Ureter (tissue), 1 donor: ENCODE measurements at places on chromosomes 2 and 18.

DNA sequence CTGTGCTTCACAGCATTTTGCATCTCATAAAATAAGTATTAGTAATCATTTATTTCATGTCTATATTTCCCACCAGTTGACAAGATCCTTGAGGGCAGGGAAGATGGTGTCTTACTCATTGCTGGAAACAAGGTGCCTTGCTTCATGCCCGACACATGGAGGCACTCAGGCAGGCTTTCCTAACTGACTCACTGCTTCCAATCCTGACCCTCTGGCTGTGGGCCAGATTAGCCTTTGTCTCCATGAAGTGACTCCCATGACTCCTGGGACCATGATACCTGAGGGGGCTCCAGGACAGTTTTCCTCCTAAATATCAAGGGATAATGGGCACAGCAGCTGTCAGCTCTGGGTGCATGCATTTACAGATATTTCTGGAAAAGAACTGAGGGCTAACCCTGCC lies 275.1 kb downstream of the AGPS start:
- DNase-seq: no peak

- DNase-seq: no peak
These were observed 42.7 kb downstream of the EPHA4 start for GRCh38 chr2:221529177-221529942.

DNA sequence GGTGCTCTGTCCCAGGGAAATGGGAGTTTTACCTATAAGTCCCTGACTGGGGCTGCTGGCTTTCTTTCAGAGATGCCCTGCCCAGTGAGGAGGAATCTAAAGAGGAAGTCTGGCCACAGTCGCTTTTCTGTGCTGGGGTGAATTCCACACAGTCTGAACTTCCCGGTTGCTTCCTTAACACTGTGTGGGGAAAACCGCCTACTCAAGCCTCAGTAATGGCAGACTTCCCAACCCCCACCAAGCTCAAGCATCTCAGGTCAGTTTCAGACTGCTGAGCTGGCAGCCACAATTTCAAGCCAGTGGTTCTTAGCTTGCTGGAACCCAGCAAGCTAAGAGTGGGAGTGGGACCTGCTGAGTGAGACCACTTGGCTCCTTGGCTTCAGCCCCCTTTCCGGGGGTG lies 54.9 kb downstream of the NUP35 start:
- no peak for DNase-seq

GRCh38 chr18:56383349-56383748 lies 255.0 kb downstream of the TXNL1 start:
- no peak for DNase-seq

DNA sequence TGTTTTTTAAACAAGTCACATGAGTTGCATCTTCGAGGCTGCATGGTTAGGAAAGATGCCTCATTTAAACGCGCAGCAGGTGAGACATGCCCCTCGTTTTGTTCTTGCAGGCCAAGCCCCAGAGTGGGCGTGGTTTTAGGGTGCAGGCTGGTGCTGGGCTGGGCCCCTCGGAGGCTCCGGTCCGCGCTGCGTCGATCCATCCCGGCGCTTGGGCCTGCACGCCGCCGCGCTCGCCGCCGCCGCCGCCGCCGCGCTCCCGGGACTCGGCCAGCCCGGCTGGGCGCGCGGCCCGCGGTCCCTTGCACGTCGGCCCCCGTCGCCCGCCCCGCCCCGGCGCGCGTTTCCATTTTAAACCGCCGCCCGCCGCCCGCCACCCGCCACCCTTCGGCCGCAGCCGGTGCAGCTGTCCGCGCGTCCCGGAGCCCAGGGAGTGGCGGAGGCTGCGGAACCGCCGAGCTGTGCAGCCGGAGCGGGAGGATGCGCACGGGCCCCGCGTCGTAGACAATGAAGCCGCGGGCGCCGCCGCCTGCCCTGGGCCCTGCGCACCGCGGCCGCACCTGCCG lies 175.5 kb downstream of the AGAP1 start:
- DNase-seq: peak; percentile 49

- no peak for DNase-seq
These were observed 26.6 kb downstream of the PTRHD1 start for GRCh38 chr2:24766609-24767008.

- peak; percentile 33 for DNase-seq
These were observed 76.4 kb downstream of the ASB1 start for GRCh38 chr2:238502956-238503791.

- no peak for DNase-seq
These were observed 234.1 kb downstream of the INSIG2 start for GRCh38 chr2:118322406-118322805.

GRCh38 chr2:149650006-149650405 lies 62.4 kb upstream of the MMADHC start:
- DNase-seq: no peak

DNA sequence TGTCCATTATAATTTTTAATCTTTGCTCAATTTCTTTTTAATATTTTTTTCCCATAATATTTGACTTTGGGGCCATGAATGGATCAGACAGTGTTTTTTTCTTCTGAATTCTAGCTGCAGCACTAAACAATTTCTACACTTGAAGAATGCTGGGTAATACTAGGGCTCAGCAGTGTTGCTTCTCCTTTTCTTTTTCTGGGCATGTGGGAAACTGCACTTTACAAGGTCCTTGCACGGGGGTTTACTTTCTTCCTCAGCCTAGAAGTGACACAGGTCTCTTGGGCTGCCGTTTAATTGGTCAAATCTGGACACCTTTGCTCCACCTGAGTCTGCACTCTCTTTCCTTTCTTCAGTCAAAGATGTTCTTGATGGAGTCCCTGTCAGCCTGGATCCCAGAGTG lies 135.4 kb upstream of the APCDD1 start:
- DNase-seq: no peak

DNA sequence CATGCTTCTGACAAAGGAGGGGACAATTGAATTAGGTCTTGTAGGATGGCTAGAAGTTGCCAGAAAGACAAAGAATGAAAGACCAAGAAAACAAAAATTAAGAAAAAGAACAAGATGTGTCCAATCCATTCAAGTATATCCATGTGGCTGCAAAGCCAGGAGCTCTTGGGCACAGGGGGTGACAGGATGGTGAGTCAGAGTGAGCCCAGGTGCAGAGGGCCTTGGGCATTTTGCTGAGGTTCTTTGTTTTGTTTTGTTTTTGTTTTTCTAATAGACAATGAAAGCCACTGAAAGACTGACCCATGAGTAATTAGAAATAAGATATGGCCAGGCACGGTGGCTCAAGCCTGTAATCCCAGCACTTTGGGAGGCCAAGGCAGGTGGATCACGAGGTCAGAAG lies 104.6 kb upstream of the KLHL29 start:
- no peak for DNase-seq

- no peak for DNase-seq
These were observed 2.0 kb upstream of the TPRKB start for GRCh38 chr2:73739101-73739500.

DNA sequence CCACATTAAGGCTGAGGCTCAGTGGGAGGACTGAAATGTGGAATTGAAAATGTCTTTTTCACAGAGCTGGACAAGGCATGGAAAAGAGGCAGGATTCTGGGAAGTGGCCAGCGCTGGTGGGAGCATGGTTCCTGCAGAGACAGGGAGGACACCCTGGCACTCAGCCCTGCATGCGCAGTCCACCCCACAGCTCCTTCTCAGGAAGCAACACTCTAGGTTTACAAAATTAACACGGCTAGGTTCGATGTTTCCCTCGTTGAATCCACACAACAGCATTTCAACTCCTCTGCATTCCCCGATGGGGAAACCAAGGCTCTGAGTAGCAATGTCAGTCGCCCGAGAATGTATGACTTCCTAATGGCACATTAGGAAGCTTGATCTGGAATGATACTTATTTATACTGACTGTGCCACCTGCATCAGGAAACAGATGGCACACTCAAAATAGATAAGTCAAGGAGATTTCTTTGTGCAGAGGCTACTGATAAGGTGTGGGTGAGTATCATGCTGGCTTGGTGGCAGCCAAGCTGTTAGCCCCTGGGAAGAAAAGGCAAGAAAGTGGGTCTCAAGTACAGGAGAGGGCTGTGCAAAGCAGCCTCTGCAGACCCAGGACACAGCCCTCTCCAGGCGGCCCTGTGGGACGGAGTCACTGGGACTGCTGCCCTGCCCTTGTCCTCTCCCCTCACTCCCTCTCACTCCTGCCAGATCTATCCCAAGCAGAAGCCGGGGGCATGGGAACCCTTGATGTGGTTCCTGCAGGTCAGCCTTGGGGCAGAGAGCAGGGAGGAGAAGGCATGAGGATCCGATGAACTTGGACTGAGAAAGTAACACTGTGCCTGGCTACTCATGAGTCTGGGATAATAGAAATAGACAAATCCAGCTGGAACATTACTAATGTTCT lies 158.4 kb upstream of the FHL2 start:
- DNase-seq: no peak

DNA sequence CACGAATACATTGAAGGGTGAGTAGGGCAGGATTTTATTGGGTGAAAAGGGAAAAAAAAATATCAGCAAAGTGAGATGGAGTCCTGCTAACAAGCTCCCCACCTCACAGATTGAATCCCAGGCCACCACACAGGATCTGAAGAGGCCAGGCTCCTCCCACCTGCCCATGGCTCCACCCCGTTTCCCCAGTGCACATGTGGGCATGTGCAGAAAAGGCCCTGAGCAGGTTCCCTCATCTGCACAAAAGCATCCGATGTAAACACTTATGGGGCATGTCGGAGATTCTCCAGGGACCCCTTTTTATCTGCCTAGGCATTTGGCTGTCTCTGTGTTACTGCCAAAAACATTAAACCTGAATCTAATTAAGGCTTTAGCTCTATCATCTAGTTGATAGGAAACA lies 35.2 kb downstream of the SKA1 start:
- DNase-seq: no peak

GRCh38 chr2:167988296-167988695 lies 259.1 kb downstream of the STK39 start:
- DNase-seq: no peak

DNA sequence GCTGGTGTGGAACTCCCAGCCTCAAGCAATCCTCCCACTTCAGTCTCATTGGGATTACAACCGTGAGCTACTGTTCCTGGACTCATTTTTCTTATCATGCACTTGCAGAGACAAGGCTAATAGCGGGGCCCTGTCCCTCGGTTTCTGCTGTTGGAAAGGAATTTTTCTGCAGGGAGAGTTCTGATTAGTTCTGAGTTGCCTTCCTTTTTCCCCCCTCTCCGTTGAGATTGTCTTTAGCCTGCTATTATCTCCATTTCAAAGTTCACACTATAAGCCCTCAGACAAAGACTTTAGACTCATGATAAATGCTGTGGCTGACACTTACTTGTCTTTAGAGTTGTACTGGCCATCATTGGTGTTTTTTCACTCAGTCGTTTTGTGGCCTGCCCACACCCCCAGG lies 97.2 kb downstream of the NCOA1 start:
- DNase-seq: no peak

GRCh38 chr18:35406666-35407065 lies 29.5 kb upstream of the ZNF396 start:
- no peak for DNase-seq

DNA sequence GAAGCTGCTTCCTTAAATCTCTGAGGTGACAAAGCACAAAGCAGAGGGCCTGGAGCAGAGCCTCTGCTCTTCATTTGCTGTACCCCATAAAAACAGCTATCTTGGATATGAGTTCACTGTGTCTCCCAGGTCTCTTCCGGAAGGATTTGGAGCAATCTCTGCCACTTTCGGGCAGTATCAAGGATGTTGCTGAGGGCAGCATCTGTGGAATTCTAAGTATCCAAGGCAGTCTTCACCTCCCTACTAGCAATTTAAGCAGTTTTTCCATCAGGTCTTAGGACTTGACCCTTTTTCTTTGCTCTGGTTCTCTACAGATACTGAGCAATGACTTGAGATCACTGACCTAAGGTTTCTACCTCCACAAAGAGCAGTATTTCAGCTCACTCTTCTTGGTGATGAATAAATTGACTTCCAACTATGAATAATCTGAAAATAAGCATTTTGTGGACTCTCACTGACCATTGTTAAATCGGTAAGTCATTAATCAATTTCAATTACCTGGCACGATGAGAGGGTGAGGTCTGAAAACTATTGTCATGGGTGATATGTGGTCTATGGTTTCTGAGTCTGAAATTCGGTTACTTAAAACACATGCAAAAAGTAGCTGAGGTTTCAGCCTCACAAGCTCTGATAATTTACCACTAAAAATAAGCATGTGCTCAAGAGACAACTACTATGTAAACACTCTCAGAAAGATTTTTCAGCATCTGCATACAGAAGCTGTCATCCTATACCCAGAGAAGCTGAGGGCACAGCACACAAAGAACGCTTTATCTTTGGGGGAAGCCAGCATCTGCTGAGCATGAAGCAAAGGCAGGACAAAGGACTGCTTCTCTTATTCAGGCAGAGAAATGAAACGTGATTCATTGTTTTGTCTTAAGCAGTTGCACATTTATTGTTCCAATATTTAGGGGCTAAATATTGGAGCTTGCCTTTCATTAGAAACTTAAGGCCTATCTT lies 32.1 kb upstream of the SPATS2L start:
- no peak for DNase-seq
